ENCODE measurements at places on chromosomes 2 and 18.

- DNase-seq: no peak
Observed at GRCh38 chr18:4211111-4211837, 243.8 kb downstream of the DLGAP1 start.

- DNase-seq: no peak
Observed at GRCh38 chr2:196293751-196294515, 122.6 kb upstream of the STK17B start.

GRCh38 chr2:72150861-72151356, 3.2 kb upstream of the CYP26B1 start:
- no peak for DNase-seq

- DNase-seq: no peak
Observed at GRCh38 chr2:177585234-177585863, 192.8 kb downstream of the AGPS start.

DNA sequence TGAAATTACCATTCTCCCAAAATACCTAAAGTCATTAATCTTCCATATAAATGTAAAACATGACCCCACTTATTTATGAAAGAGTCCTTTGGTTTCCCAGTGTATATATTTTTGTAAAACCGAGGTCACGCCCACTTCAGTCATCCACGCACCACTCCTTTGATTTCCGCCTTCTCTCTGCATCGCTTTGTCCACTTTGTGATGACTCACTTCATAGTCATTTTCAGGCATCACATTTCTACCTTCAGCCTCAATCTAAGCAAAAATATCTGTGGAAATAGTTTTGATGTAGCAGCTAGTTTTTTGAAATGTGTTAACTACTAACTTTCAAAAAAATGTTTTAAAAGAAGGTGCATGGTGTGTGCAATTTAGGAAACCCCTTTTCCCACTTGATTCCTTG, 793.5 kb upstream of the SOX11 start:
- no peak for DNase-seq

Data from B cell (primary cell).